ENCODE measurements at places on chromosomes 7 and 10. TPM values are rescaled to one million over a fixed set of nuclear protein-coding genes. Genes with fewer than 3 reads are reported as not detected.

GRCh38 chr10:67735430-67735829 is 39.4 kb upstream of the CTNNA3 start:
- no peak for DNase-seq
- H3K36me3 ChIP-seq: no peaks in the 10 kb centered on the region
- peaks cover 4% of the 10 kb centered on the region for H3K4me1 ChIP-seq
- H3K4me3 ChIP-seq: no peak overlapping the region

DNA sequence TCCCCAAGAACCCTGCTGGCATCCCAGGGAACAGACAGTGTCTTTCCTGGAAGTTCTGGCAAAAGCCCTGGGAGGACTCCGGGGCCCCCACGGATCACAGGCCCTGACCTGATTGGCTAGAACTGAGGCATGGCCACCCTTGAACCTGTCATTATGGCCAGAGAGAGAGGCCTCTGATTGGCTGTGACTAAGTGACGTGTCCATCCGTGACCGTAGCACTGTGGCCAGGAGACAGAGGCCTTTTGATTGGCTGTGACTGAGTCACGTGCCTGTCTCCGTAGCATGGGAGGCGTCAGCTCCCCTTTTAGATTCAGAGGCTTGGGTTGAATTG is 163.8 kb downstream of the RGS10 start:
- H3K4me1 ChIP-seq: peaks cover 13% of the 10 kb centered on the region
- no peak overlapping the region for H3K4me3 ChIP-seq
- H3K27me3 ChIP-seq: no peaks in the 10 kb centered on the region
- H3K36me3 ChIP-seq: peaks cover 25% of the 10 kb centered on the region
- H3K27ac ChIP-seq: no peak overlapping the region
- no peak for DNase-seq

GRCh38 chr10:54796881-54797280 is 4.2 kb downstream of the PCDH15 start:
- DNase-seq: no peak
- no peaks in the 10 kb centered on the region for H3K36me3 ChIP-seq
- no peaks in the 10 kb centered on the region for H3K27me3 ChIP-seq
- no peaks in the 10 kb centered on the region for H3K4me1 ChIP-seq
- no peak overlapping the region for H3K4me3 ChIP-seq
- H3K27ac ChIP-seq: no peak overlapping the region

- no peak overlapping the region for H3K27ac ChIP-seq
- H3K27me3 ChIP-seq: peaks cover 14% of the 10 kb centered on the region
- no peak for DNase-seq
- H3K36me3 ChIP-seq: no peaks in the 10 kb centered on the region
These were observed 4.4 kb upstream of the BICC1 start for GRCh38 chr10:58508316-58508715.

DNA sequence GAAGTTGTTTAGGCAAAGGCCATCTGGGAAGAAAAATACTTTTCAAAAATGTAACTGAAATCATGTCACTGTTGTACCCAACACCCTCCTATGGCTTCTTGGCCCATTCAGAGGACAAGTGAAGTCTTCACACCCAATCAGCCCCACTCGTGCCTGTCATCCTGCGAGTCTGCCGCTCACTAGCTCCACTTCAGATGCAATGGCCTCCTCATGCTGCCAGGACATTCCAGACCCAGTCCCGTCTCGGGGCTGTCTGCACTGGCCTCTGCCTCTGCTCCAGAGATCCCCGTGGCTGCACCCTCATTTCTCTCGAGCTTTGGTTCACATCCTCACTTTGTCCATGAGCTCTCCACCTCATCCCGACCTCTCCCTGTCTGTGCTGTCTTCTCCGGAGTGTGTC is 227.1 kb downstream of the KCNMA1 start:
- no peaks in the 10 kb centered on the region for H3K36me3 ChIP-seq
- H3K4me1 ChIP-seq: no peaks in the 10 kb centered on the region
- no peaks in the 10 kb centered on the region for H3K27me3 ChIP-seq
- no peak overlapping the region for H3K27ac ChIP-seq
- H3K4me3 ChIP-seq: no peak overlapping the region

- no peak for DNase-seq
- peaks cover 36% of the 10 kb centered on the region for H3K4me1 ChIP-seq
- no peaks in the 10 kb centered on the region for H3K27me3 ChIP-seq
- peaks cover 79% of the 10 kb centered on the region for H3K36me3 ChIP-seq
These were observed 225.5 kb downstream of the SFMBT2 start for GRCh38 chr10:7185367-7185690.

DNA sequence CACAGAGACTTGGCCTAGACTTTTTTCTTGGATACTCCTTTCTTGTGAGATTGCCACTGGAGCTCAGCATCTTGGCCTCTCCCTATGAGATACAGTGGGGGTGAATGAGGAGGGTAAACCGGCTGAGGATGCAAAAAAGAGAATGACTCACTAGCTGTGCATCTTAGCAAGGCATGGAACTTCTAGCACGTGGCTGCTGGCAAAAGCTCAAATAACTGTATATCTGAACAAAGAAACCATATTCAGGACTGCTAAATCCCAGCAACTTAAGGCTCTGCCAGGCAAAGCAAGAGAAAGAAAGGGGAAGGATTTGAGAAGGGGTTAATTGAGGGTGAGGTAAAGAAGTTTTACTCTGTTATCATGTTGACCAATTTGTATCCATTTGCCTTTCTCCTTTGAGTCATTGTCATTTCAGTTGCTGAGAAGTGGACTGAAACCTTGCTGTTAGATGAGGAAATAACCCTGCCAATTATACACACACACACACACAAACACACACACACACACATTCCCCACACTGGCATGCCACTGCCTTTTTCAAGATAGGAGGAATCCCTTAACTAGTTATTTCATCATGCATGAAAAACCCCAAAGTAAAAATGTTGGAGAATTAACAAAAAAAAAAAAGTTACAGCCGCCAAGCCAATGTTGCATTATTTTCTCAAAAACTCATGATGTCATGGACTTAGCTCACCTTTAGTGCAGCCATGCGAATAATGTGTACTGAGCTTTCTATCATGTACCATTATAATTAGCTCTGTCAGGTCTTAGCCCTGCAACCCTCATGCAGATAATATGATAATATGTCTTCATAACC is 997.3 kb downstream of the LRMDA start:
- H3K27ac ChIP-seq: no peak overlapping the region
- DNase-seq: no peak
- H3K4me1 ChIP-seq: no peaks in the 10 kb centered on the region
- H3K27me3 ChIP-seq: no peaks in the 10 kb centered on the region

DNA sequence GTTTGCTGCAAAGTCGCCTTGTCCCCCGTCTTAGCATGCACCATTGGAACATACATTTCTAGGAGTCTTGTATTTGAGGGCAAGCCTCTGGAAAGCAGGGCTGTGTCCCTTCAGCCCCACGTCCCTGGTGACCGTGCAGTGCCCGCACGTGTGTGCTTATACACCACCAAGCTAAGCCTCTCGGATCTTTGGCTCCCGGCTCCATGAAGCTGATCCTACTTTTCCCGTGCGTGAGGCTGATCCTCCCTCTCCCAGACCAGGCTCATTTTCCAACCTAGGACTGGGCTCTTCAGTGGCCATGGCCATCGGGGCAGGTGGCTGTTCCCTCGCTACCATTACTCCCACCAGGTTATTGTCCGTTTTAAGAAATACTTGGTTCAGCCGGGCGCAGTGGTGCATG is 14.3 kb downstream of the MDH2 start:
- no peaks in the 10 kb centered on the region for H3K4me1 ChIP-seq
- H3K27me3 ChIP-seq: no peaks in the 10 kb centered on the region
- H3K4me3 ChIP-seq: no peak overlapping the region
- H3K36me3 ChIP-seq: peaks cover 62% of the 10 kb centered on the region
- no peak overlapping the region for H3K27ac ChIP-seq
- no peak for DNase-seq

DNA sequence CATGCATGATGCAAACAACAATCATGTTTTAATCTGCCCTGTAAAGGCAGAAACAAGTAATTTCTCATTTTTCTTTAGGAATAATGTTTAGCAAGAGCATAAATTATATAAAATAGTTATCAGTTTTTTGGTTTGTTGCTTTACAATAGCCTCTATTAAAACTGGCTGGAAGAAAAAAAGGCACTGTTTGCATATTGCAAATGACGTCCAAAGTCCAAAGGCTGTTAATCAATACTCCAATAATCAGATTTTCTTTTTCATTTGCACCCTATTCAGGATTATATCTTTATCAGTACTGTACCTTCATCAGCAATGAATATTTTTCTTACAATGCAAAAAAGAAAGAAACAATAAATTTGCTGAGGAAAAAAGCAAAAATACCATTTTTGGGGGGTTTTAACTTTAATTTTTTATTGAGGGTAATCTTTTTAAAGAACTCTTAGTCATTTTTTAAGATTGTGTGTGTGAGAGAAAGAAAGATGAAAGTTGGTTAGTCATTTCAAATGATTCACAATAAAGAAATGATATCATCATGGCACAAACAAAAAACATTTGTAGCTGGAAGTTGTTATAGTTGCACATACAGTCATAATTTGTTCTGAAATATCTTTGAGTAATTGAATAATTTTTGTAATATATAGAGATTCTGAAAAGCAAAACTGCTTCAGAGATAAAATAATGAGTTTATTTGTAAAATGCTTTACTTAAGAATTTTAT is 44.4 kb upstream of the AKR1C2 start:
- no peak for DNase-seq
- H3K4me3 ChIP-seq: no peak overlapping the region
- no peaks in the 10 kb centered on the region for H3K36me3 ChIP-seq
- no peaks in the 10 kb centered on the region for H3K27me3 ChIP-seq
- no peaks in the 10 kb centered on the region for H3K4me1 ChIP-seq

DNA sequence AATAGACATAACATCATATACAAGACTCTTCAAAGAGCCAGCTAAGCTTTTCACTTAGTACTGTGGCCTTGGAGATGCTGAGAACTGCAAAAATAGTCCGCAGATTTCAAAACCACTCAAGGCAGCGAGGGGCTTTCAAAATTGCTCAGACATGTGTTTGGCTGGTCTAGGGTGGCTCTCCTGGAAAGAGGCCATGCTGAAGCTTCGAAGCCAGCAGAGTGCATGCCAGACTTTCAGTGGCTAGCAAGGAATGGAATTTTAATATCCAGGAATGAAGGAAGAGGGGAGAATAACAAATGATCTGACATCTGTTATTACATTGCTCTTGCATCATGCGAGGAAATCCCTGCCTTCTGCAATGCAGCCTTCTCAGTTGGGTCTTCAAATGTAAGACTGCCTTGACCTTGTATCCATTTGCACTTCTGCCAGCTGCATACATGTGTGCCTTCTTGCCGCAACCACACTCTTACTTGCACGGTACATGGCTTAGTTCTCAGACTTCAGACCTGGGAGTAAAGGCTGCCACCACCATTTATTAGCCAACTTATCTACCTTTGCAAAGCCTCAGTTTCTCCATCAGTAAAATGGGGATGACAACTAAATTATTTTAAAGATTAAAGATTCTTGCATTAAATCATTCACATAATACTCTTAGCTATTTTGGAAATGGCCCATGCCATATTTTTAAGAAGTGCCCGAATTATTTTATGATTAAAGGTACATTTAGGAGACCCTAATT is 55.9 kb downstream of the ITIH5 start:
- no peaks in the 10 kb centered on the region for H3K4me1 ChIP-seq
- H3K36me3 ChIP-seq: no peaks in the 10 kb centered on the region
- no peak overlapping the region for H3K4me3 ChIP-seq
- no peaks in the 10 kb centered on the region for H3K27me3 ChIP-seq
- H3K27ac ChIP-seq: no peak overlapping the region

DNA sequence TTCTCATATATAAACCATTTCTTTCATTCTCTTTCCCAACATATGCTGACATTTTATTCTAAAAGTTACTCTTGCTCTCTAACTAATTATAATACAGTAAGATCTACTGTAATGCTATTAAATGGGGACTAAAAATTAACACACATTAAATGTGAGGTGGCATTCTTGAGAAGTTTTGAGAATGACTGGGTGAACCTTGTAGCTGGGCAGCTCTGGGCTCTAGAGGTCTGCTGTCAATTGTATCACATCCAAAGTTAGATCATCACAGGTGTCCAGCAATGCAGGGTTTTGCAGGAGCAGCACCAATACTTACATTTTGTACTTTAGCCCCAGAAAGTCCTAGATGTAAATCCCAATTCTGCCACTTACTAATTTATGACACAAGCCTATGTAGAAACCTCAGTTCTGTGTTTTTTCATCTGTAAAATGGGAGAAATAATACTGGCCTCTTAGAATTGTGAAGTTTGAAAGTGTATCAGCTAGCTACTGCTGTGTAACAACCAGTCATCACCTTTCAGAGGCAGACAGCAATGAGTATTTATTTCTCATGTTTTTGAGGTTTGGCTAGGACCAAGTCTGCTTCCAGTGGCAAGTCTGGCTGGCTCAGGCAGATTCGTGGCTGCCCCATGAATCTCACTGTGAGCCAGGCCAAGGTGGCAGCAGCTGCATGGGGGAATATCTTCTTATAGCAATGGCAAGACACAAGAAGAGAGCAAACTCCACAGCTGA is 79.6 kb upstream of the EMX2 start:
- no peak overlapping the region for H3K27ac ChIP-seq
- H3K36me3 ChIP-seq: no peaks in the 10 kb centered on the region
- H3K27me3 ChIP-seq: peaks cover 2% of the 10 kb centered on the region
- no peak for DNase-seq
- no peaks in the 10 kb centered on the region for H3K4me1 ChIP-seq

GRCh38 chr10:31650010-31650409 is 278.6 kb downstream of the ARHGAP12 start:
- no peaks in the 10 kb centered on the region for H3K4me1 ChIP-seq
- peaks cover 14% of the 10 kb centered on the region for H3K27me3 ChIP-seq
- no peak for DNase-seq
- H3K27ac ChIP-seq: no peak overlapping the region
- no peak overlapping the region for H3K4me3 ChIP-seq

DNA sequence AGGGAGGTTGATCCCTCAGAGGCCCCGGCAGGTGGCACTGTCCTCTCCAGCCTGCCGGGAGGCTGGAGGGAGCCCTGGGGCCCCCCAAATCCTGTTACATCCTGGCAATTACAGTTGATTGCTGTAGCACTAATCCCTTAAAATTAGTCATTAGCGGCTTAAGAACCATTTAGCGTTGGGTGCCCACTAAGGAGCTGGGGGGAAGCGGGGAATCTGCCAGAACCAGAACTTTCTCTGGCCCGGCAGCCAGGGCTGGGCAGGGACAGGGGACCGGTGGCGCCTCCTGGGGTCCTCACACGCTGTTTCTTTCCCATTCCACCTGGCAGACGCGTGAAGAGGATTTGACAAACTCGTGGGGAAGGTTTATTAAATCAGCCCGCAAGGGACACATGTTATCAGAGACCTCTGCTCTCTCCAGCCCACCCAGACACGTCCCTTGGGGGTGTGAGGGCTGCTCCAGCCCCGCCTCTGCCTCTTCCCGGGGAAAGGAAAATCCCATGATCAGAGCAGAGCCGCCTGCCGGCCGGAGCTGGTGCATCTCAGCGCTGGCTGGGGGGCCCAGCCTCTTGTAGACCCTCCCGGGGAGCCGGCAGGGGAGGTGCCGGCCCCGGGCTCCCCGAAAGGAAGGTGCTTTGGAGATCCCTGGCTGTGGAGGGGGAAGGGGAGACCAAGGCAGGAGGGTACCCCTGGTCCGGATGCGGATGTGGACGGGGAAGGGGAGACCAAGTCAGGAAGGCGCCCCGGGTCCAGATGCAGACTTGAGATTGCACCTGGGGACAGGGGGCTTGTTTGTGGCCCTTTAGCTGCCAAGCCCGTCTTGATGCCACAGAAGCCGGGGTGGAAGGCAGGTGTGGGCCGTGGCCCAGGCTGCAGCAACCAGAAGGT is 142.7 kb downstream of the ELFN1 start:
- DNase-seq: no peak
- H3K27me3 ChIP-seq: no peaks in the 10 kb centered on the region
- H3K4me3 ChIP-seq: no peak overlapping the region
- no peaks in the 10 kb centered on the region for H3K4me1 ChIP-seq
- H3K36me3 ChIP-seq: peaks cover 2% of the 10 kb centered on the region
- no peak overlapping the region for H3K27ac ChIP-seq

Gene FXYD4
- not detected for total RNA-seq
